ENCODE measurements at places on chromosomes 5 and 9.

- DNase-seq, result no peak
Measured at GRCh38 chr5:18605186-18605585, 970.9 kb downstream of the TAF11L14 start.

- no peak for DNase-seq
Measured at GRCh38 chr9:28820741-28821140, 1247.5 kb upstream of the C9orf72 start.

DNA sequence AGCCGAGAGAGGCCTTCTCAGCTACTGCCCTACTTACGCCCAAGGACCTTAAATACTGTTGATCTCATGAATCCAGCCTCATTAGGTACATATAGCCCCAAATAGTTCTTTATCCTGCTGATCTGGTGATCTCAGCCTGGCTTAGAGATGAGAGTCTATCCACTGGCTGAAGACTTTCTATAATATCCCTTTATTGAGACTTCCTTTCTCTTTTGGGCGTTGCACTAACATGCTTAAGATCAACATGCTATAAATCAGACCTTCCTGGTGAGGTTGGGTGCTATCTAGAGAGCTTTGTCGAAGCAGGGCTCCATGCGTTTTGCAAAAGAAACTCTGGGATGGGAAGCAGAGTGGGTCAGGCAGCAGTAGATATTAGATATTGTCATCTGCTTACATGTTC lies 44.0 kb upstream of the AGXT2 start:
- DNase-seq, result no peak

DNA sequence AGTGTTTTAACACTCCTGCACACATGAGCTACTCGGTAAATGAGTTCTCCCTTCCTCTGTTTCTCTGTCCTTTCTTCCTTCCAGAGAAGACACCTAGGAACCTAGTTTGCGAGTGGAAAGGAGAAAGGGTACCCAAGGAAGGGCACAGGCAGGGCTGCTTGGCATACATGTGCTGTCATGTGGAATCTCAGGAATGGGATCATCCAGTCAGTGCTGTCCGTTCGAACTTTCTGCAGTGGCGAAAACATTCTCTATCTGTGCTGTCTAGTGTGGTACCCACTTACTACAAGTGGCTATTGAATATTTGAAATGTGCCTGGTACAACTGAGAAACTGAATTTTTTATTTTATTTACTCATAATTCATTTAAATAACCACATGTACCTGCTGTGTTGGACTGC lies 28.0 kb downstream of the NLN start:
- no peak for DNase-seq

DNA sequence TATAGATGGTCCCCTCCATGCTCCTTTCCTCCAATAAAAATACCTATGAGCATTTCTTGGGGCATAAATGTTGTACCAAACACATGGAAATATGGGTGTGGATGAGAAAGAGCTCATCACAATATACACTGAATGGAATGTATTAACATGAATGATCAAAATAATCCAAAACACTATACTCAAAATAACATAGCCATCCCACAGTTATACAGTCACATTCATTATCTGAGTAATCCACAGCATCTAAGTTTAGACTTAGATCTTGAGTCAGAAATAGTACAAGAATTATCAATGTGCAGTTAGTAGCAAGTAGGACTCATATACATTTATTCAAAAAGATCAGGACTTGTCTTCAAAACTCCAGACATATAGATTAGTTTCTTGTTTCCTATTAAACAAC lies 175.2 kb upstream of the NREP start:
- no peak for DNase-seq

- no peak for DNase-seq
Measured at GRCh38 chr9:88754886-88755285, 219.9 kb downstream of the NXNL2 start.

All from CD4-positive, alpha-beta T cell (primary cell).